ENCODE measurements at places on chromosomes 12 and 14. TPM values are rescaled to one million over a fixed set of nuclear protein-coding genes. Genes with fewer than 3 reads are reported as not detected.
A peak's percentile ranks its signal among the peaks of the same experiment; 100 is the strongest.

KRT85 gene
- total RNA-seq = not detected

C3AR1 gene
- not detected for total RNA-seq

DNA sequence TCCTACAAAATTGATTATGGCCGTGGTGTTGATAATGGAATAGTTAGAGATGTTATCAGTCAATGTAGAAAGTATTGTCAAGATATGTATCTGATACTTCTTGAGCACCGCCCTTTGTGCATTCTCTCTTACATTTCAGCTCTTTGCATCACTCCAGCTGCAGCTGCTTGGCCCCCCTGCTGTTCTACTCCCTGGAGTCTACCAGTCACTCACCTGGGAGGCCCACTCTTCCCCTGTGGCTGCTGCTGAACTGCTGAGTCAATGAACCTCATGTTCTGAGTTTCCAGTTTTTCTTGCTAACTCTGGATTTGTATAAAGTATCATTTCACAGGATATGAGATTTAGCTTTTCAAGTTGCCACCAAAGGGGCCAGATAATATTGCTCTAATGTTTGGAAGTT is 312.8 kb upstream of the SLC16A7 start:
- DNase-seq = no peak

DNA sequence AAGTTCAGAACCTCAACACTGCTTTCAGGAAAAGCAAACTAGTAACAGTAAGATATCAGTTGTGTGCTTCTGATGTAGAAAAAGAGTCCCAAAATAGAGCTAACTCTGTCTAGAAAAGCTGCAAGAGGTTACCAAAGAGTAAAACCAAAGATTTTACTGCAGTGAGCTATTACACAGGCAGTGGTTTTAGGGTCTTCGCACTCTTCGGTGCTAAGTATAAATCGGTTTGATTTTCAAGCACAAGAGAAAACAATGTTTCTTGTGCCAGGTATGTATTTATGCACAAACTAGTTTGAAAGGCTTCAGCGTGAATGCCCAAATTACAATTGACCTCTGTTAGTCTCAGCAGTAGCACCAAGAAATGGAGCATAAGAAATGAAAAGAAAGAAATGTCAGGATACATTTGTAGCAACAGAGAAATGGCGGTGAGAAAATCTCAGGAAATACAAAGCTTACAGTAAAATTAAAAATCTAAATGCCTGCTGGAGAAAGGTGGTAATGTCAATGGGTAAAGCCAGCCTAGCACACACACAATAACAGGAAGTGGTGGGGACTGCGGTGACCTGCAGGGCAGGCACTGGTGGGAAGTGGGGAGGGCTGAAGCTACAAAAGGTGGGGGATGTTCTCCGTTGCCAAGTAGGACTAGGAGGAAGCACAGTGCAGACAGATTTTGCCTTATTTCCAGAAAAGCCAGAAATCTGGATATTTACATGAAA is 18.0 kb upstream of the DYRK2 start:
- DNase-seq = no peak

DNA sequence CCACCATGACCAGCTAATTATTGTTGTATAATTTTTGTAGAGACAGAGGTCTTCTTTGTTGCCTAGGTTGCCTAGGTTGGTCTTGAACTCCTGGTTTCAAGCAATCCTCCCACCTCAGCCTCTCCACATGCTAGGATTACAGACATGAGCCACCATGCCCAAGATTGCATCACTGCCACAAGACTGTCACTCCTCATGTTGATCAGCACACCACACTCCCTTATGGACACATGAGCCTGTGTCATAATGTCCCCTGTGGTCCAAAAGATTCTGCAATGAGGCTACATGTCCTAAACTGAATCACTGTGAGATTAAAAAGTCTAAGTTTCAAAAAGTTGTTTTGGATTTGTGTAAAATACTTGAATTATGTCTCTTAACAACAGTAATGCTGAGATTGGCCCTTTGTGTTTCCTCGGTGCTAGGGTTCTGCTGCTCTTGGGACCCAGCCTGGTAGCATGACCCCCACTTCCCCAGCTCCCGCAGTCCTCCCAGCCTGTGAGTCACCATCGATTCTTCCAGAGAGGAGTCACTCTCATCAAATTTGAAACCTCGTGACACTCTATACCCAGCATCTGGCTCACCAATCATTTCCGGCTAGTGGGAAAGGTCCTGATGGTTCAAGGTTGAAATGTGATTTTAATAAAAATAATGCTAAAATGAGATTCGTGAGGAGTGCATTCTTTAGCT is 890.9 kb downstream of the VRK1 start:
- no peak for DNase-seq

LRRC10 gene
- not detected for total RNA-seq

KITLG gene
- 29.3 TPM for total RNA-seq

DNA sequence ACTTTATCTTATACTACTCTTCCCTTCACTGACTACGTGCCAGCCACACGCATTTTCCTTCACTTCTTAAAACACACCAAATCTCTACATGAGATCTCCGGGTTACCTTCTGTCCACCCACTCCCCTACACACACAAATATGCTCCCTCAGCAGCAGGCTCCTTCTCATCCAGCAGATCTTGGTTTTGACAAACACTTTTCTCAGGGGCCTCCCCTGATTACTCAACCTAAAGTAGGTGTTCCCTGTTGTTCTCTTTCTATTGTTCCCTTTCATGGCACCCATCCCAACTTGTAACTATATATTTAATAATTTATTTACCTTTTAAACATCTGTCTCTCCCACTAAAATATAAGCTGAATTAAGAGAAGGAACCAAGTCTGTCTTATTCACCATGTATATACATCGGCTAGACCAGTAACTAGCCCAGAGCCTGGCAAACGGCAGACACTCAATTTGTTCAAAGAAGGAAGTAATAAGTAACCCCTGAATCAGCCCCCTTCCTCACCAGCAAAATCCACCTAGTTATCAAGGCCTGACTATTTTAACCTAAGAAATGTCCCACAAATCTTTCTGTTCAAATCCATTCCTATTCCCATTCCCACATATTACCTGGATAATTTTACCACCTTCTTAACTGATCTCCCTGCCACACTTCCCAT is 2.7 kb downstream of the C2CD5 start:
- DNase-seq = no peak

DNA sequence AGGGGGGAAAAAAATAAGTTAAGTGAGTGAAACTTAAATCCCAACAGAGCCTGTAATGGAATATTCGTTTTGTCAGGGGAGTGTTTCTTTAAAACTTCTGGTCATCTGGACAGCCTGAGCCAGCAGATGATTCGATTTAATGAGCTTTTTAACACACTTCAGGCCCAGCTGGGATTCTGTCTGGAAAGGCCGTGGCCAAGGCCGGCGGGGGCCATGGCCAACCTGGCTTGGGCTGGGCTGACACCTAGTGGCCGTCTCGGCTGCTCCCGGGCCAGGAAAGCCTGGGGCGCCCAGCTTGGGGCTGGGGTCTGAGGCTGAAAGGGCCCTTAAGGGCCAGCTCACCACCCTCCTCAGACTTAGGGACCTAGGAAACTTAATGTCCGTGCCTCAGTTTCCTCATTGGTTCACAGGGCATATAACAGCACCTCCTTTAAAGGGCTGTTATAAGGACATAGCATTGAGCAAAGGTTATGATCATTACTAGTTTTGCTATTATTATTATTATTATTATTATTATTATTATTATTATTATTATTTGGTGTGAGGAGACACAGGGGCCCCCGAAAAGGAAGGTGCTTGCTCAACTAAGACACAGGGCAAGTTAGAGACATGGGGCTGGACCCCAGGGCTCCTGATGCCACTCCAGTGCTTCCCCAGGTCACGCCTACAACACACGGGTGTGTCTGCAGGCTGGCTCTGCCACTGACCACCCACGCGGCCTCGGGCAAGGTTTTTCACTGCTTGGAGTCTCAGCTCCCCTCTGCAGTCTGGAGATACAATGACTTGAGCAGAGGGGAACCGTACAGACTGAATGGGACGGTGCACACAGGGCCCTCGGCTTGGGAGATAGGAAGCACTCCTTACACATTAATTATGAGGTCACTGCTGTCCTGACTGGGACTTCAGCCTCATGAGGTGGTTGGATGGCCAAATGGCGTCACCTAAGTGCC is 84.0 kb downstream of the SYNE3 start:
- DNase-seq = peak; percentile 35

- peak; percentile 40 for DNase-seq
Observed at GRCh38 chr14:63764103-63764502, 36.2 kb upstream of the SGPP1 start.

DNA sequence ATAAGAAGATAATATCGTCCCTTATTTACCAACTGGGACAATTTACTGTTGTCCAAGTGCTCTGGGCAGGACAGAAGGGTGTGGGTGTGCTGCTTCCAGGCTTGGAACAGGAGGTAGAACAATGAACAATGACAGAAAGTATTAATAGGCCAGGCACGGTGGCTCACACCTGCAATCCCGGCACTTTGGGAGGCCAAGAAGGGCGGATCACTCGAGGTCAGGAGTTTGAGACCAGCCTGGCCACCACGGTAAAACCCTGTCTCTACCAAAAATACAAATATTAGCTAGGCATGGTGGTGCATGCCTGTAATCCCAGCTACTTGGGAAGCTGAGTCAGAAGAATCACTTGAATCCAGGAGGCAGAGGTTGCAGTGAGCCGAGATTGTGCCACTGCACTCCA is 2.5 kb downstream of the IFI27 start:
- no peak for DNase-seq

- DNase-seq = no peak
Observed at GRCh38 chr12:79083181-79083580, 218.6 kb downstream of the SYT1 start.

Measured in myocyte (in vitro differentiated cells).